Stimulated activated CD4-positive, alpha-beta T cell treated with anti-CD3 and anti-CD28 coated beads, TNF-alpha, amount 100 ng/mL, for 4 hours (primary cell): ENCODE measurements at places on chromosomes 2 and 18.

GRCh38 chr2:44954889-44955592 is 13.5 kb downstream of the SIX3 start:
- DNase-seq: no peak

DNA sequence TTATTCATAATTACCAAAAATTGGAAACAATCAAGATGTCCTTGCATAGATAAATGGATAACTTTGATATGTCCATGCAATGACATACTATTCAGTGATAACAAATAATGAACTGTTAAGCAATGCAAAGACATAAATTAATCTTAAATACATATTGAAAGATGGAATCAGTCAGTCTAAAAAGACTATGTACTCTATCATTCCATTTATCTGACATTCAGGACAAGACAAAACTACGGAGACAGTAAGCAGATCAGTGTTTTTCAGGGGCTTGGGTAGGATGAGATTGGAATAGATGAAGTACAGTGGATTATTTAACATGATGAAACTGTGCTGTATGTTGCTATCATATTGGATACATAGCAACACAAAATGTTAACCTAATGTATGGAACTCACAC is 21.3 kb upstream of the ZNF804A start:
- DNase-seq: no peak

GRCh38 chr2:28377984-28378678 is 14.5 kb upstream of the FOSL2 start:
- no peak for DNase-seq

DNA sequence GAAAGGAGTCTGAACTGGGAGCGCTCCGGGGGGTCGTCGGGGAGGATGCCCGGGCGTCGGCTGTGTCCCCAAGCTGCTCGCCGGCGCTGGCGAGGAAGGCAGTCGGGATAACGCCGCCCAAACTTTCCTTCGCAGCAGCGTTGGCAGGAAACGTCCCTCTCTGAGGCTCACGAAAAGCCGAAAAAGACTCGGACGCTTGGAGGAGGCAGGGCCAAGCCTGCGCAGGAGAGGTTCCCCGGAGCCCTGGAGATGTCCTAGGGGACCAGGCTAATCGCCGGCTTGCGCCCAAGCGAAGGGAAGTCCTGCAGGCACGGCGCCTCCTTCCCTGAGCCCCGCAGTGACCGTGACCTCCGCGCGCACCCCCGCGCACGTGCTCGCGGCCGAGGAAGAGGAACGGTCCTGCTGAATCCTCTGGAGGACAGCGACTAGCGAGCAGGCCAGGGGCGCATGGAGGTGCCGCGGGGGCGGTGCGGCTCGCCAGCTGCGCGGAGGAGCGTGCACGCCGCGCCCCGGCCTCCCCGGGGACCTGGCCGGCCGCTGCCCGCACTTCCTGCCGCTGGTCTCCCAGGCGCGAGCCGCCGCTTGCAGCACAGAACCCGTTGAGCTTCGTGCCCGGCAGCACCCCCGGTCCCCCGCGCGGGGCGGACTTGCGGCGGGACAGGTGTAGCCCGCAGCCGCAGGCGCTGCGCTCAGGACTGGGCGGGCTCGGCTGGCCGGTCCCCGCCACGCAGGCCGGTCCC is at the start of gene SH3RF3:
TSS of gene SH3RF3 (plus strand) at position 590 of the 740 bp plus-strand sequence.
- peak; percentile 10 for DNase-seq

- DNase-seq: no peak
Observed at GRCh38 chr2:17058772-17059402, 393.3 kb upstream of the CYRIA start.

DNA sequence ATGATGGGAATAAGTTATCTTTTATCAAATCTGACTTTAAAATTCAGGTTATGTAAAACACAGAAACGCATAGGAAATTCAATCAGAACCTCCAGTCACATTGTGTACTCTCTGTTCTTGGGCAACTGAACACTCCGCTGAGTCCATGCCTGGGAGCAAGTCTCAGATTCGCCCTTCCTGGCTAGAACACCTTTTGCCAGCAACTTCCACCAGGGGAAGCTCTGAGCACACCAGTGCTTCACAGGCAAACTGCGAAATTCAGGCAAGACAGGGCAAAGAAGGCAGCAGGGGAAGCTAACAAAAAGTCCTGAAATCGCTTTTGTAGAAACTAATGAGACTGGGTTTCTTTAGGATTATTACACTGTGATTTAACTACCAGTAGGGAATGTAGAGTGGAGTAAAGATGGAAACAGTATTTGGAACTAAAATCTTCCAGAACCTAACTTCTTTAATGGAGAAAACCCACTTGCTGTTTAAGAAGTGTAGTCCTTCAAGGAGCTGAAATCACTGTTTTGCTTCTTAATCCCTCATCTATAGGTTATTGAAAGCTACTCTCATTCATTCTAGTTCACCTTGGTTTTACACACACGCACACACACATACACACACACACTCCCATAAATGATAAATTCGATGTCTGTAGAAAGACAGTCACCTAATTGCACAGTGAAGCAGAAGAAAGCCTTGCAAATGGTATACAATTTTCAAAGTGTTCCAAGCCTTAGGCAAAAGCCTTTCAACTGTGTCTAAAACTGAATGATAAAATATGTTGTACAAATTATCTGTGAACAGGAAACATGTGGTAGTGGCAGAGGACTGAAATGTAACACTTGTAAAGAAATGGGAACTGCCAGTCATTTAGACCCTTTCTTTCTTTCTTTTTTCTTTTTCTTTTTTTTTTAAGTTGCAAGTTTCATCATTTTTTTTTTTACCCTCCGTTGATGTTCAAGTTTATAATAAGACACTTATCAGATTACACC is 214.5 kb downstream of the TMEM182 start:
- no peak for DNase-seq

DNA sequence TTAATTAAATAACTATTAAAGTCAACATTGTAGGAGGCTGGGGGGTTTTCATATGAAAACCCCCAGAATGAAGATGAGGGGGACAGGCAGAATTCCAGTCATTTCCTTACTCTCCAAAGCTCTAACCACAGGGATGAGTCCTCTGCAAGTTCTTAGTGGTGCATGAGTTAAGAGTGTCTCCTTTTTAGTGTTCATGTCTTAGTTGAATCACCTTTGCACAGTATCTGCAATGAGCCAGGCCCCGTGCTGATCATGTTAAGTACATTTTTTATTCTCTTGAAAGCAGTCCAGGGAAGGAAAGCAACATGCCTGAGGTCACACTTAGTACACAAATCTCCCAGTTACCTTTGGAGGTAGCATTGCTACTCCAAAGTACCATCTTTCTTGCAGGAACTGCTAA is 25.7 kb upstream of the MSGN1 start:
- no peak for DNase-seq

DNA sequence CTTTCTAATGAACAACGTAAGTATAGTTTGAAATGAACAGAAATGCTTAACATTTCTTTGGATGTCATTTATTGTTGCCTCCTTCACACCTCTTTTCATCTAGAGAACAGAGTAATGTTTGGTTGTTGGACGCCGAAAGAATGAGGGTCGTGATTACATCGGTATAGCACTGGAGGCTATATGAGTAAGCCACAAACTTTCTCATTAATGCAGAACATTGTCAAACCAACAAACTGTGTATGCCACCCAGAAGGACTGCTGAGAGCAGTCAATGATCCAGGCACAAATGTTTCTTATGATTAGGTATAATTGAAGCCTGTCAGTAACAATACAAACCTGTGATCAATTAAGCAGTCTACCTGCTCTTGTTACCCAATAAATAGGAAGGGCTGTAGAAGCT is 1494.7 kb upstream of the NXPH2 start:
- DNase-seq: no peak

DNA sequence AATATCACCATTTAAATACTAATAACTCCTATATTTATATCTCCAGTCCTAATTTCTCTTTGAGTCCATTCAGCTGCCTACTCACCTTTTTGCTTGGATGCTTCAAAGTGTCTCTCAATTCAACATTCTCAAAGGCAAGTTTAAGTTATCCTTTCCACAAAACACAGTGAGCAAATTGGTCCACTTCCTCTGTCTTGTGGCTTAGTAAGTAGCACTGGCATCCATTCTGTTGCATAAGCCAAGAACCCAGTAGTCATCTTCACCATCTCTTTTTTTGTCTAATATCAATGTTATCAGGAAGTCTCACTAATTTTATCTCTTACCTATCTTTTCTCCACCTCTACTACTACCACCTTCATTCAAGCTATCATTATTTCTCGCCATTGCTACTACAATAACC is 27.4 kb upstream of the IL1RL1 start:
- DNase-seq: no peak

DNA sequence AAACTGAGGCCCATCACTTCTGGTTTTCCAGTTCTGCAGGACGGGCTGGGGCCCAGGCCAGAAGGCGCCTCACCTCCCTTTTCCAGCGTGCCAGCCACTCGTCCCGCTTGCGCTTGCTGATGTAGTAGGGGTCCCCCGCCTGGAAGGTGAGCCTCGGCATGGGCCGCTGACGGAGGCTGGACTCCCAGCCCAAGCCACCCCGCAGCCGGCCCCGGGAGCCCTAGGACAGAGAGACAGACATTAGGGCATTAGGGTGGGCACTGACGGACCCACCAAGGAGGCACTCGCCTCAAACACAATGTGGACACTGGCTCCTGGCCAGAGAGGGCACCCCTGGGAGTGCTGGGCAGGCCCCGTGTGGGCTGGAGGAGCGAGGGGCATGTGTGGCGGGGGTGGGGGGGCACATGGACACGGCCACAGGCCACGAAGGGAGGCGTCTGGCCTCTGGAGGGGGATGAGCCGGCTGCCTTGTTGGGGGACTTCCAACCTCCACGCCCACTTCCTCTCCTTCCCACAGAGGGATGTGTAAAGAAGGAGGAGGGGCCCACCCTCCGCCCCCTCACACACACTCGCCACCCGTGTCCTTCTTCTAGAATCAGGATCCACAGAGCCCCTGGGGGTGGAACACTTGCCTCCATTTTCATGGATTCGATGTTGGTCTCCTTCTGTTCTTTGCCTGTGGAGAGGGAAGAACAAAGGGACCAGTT is 66.7 kb downstream of the DNMT3A start:
- no peak for DNase-seq

GRCh38 chr2:110645616-110646015 is 32.2 kb downstream of the BUB1 start:
- DNase-seq: no peak

- no peak for DNase-seq
Observed at GRCh38 chr2:132439703-132440398, 23.2 kb downstream of the GPR39 start.

GRCh38 chr2:204550751-204551511 is 5.7 kb downstream of the PARD3B start:
- no peak for DNase-seq

DNA sequence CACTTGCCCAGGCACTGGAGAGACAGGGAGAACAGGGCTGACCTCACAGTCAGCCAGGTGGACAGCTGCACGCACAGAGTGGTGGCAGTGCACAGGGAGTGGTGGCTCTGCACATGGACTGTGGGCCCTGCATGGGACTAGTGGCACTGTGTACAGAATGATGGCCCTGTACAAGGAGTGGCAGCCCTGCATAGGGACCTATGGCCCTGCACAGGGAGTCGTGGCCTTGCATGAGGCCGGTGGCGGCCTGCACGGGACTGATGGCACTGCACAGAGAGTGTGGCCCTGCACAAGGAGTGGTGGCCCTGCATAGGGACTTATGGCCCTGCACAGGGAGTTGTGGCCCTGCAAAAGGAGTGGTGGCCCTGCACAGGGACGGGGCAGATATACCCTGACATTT is 19.1 kb upstream of the STEAP3 start:
- DNase-seq: no peak

GRCh38 chr18:6755107-6755506 is 25.6 kb downstream of the ARHGAP28 start:
- no peak for DNase-seq

DNA sequence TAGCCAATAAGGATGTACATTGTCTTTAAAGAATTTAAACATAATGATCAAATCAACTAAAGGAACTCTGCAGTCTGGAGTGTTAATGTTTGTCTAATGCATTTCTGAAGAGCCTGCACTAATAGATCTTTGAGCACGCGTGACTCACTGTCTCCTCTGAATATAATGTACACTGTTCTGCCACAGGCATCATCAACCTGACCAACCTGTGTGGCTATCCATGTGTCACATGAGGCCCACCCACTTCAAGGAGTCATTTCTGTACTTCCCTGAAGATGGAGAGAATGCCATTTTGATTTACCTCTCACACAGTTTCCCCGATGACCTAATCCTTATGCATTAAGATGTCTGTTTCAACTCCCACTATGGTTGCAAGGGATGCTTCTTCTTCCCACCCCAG is 434.0 kb upstream of the SPHKAP start:
- no peak for DNase-seq
